Substantia nigra (tissue), 51 donors: ENCODE measurements at places on chromosomes 5 and 9.

- peak; percentile 15 for DNase-seq
These were observed 61.7 kb upstream of the ZFR start for GRCh38 chr5:32506201-32506661.

DNA sequence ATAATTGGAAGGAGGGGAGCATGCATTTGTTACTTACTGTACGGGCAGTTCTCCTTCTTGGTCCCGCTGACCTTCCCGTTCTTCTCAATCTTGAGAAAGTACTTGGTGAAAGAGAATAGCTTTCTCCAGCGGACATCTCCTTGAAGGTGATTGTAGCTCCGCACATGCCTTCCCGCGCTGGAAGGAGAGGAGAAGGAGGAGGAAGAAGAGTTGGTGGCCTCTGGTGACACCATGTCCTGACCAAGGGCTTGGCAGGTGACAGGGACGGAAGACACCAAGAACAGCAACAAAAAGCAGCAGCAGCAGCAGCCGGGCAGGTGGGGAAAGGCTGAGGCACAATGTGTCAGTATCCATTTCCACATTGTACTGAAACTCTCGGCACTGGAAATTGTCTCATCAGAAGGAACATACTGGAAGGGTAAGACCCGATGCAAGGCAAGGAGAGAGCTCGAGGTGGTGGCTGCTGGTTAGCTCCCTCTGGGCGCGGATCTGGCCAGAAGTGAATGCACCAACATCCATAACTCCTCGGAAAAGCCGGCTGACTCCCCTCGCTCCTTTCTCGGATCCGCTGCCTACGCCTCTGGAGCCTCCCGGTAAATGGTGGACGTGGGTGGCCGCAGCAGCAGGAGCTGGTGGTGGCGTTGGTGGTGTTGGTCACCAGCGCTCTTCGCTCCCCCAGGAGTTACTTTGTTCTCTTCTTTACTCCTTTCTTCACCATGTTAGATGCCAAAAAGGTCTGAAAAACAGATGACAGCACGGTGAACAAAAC lies 715 bp downstream of the FGF10 start:
- DNase-seq: no peak

- DNase-seq: no peak
These were observed 21.8 kb downstream of the CTNNAL1 start for GRCh38 chr9:108991479-108991878.

GRCh38 chr5:39399135-39400036 lies 25.4 kb downstream of the DAB2 start:
- no peak for DNase-seq

GRCh38 chr5:41115281-41115680 lies 44.1 kb upstream of the MROH2B start:
- DNase-seq: no peak

- DNase-seq: no peak
These were observed 124.9 kb downstream of the TMEM167A start for GRCh38 chr5:82952326-82952725.

DNA sequence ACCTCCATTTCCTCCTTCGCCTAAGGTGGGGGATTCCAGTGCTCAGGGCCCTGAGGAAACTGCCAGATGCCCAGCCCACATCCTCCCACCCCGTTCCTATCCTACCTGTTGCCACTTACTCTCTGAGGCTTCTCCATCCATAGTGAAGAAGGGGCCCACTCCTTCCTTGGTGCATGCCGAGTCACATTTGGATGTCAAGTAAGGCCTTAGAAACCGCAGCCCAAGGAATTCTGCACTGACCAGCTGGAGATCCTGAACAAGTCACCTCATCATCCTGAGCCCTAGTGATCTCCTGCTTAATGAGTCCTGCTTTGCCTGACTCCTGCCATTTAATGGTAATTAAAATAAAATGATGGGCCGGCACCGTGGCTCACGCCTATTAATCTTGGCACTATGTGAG lies 6.7 kb upstream of the TNIP1 start:
- no peak for DNase-seq

GRCh38 chr9:134223091-134223490 lies 58.7 kb upstream of the RNU6ATAC start:
- DNase-seq: no peak

DNA sequence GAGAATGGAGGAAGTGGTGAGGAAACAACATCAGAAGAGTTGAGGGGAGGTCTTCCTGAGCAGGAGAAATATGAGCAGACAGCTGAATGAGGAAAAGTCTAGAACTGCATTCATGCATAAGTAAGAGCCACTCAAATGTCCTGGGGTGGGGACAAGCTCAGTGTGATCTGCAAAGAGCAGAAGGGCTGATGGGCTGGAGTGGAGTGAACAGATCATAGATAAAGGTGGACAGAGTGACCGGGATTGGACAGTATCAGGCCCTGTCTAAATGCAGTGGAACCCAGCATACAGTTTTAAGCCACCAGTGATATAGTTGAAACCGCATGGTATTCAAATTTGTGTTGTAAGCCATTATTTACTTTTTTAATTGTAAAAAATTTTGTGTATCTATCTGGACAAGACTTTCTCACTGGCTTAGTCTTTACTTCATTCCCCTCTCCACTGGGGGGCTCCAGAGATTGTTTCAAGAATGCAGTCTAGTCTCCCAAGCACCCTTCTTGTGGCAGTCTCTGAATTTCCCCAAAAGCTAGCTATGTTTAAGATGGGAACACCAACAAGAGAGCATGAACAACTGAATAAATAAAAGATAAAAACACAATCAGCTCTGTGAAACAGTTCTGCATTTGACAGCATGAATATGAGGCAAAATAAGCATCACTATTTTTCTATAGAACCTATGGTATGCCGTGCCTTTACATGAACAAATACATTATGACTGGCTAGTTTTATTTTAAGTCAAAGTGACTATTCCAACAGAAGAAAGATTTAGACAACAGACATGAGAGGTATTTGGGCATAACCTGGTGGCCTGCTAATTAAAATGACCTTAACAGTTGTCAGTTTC lies 10.7 kb upstream of the STK32A start:
- DNase-seq: peak; percentile 4

GRCh38 chr9:101176384-101176783 lies 147.9 kb downstream of the PLPPR1 start:
- DNase-seq: no peak

GRCh38 chr9:32942755-32943460 lies 58.5 kb downstream of the APTX start:
- DNase-seq: no peak
